ENCODE measurements at places on chromosomes 11 and 22.
A peak's percentile ranks its signal among the peaks of the same experiment; 100 is the strongest.

- no peak for DNase-seq
Measured at GRCh38 chr22:39171623-39172264, 19.3 kb upstream of the CBX7 start.

- no peak for DNase-seq
Measured at GRCh38 chr11:61816736-61817455, at the start of gene FADS1. FADS1 (minus strand) TSS chr11:61817003; CDS start chr11:61816929, 74 bp downstream.

DNA sequence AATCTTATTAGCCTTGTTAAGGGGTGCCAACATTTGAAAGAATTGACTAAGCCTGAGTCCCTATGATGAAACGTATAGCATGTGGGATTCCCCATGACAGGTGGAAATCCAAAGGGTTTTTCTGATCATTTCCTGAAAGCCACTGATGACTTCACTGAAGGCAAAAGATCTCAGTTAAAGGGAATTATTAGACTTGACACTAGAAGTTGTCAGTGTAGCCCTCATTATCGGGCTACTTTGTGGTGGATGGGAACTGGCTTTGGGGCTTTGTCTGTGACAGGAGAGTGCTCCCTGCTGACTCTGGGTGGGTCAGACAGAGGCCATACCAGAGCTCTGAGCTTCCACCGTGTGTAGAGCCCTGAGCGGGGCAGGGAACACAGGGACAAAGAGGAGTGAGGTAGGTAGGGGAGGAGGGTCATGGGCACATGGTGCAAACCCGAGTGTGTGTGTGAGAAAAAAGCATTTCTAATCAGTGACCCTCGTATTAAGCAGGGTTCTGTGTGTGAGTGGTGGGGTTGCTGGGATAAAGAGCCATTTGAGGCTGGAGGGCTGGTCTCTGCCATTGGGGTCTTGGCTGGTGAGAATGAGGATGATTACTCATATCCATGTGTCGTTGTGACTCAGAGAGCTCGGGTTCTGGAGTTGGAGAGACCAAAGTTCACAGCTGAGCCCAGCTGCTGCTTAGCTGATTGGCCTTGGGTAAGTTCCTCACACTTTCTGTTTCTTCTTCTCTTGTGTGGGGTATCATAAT lies 101.1 kb downstream of the GRIK4 start:
- no peak for DNase-seq

- no peak for DNase-seq
Measured at GRCh38 chr11:131907371-131907770, 537.0 kb downstream of the NTM start.

DNA sequence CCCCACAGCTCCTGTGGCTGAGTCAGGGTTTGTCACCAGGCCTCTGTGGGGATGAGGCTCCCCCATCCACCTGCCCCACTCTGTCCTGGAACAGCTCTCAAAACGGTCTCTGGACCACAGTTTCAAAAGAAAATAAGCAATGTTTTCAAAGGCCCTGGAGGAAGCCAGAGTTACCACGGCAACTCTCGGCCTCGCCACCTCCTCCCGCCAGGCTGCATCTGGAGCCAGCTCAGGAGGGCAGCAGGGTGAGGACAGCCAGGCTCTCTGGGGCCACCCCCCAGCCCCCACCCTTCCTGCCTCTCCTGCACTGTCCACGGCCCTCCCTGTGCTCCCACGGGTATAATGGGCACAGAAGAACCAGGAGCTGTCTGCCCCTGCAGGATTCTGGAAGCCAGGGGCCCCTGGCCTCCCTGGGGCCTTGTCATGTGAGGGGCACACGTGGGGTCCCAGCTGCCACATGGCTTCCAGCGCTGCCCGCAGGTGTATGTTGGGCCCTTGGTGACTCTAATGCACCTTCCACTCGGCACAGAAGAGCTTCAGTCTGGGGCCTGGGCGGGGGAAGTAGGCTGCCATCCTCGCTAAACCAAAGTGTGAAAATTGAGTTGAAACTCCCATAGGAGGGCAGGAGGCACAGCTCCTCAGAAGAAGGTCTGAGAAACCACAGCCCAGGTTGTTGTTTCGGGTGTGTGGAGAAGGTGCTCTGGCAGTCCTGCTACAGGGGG lies 10.3 kb downstream of the CD81 start:
- DNase-seq = no peak

DNA sequence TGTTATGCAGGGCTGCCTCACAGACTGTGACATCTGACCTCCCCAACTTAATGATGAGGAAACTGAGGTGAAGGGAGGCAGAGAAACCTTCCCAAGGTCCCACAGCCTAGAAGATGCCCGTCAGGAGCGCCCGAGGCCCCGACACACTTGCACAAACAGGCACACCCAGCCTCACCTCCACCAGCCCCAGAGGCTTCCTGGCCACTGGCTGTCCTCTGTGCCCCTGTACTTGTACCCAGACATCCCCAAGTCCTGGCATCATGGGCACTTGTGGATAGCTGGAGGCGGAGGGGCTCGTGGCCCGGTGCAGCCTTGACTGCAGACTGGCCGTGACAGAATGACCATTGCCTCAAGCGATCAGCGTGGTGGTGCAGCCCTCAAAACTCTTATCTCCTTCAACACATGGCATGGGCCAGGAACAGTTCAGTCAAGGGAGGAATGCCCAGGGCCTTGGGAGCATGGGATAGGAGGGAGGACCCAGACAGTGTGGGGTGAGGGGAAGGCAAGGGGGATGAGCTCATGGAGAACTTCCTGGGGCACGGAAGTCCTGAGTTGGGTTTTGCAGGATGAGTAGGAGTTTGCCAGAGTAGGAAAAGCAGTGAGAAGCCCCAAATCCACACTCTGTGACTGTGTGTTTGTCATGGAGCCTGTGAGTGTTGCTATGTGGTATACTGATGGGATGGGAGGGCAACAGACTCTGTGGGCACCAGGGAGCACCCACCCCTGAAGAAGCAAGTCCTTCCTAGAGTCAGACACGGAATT lies 25.8 kb upstream of the PPARA start:
- DNase-seq = no peak

- DNase-seq = no peak
Measured at GRCh38 chr11:78429209-78429608, 11.6 kb upstream of the GAB2 start.

DNA sequence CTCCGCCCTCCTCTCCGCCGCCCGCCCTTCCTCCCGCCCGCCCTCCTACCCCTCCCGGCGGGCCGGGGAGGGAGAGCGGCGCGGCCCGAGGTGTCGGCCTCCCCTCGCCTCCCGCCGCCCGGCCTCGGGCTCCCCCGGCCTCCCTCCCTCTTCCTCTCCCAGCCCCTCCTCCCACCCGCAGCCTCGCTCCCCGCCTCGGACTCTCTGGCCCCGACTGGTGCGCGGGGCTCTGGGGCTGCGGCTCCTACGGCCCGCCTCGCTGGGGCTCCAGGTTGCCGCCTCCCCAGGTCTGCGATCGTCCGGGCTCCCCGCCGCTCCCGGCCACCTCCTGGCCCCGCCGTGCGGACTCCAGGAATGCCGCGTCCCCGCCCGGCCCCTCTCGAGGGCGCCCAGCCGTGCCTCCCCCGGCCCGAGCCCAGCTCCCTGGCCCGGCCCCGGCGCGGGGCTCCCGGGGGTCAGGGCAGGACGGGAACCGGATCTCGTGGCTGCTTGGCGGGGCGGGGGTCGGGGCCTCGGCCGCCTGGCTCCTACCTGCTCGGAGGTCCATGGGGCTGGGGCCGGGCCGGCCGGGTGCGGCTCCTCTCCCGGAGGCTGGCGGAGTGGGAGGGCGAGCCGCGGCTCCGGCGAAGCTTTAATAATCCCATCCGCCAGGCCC lies at the start of gene CLCF1:
CLCF1 (minus strand) TSS at position 606 of the 655 bp plus-strand sequence; CDS start at position 547, 59 bp downstream.
- DNase-seq = no peak

GRCh38 chr11:8321876-8322275 lies 58.2 kb upstream of the LMO1 start:
- DNase-seq = no peak

DNA sequence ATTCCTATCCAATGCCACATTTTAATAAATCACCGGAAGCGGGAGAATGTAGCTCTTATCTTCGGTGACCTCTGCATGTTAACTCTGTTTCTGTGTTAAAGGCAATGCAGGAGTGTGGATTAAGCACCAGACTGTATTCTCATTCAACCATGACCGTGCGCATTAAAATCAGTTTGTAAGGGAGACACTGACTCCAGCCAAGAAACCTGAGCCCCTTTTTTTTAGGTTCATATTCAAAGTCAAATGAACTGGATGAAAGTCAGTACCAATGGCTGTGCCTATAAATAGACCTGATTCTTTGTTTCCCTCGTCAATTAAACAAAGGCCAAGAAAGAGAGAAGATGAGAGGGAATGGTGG lies 32.2 kb downstream of the C11orf91 start:
- DNase-seq = no peak

DNA sequence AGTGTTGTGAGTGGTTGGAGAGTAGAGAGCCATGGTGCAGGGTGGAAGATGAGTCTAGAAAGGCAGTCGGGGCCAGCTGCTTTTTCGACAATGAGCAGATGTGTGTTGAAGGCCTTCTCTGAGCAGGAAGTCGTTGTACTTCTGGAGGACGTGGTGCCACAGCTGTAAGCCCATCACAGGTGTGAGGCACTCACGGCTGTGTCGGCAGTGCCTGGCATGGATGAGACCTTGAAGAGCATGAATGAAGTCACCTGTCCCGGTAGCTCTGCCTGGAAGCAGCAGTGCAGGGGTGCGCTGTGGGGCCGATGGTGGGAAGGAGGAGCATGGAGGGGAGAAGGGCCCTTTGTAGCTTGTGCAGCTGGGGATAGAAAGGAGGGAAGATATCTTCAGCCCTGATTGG lies 165.2 kb downstream of the PKNOX2 start:
- no peak for DNase-seq

DNA sequence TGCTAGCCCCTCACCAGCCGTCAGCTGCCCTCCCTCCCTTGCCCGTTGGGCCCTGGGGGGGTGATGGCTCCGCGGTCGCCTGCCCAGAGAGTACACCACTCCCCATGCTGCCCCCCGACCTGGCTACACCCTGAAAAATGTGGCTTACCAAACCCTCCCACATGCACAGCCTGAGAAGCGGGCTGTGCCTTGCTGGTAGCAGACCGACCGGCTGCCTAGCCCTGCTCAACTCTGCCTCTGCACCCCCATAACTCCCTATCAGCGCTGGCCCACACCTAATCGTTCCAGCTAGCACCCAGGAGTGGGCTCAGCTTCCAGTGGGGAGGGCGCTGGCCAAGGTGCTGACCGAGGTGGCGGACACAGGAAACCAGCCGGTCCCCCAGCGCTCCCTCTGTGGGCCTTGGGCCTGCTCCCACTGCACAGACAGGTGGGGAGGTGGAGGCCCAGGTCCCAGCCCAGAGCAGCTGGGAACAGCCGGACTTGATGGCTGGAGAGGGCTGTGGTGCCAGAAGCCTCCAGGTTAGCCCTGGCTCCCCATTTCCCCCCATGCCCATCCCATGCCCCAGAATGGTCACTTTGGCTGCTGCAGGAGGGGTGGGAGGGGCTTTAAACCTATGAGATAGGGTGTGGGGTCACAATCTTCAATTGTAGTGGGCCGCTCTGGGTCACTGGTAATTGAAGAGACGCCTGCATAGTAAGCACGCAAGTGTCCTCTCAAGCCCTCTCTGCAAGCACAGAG lies 32.1 kb upstream of the PRODH start:
- DNase-seq = no peak

GRCh38 chr11:33405834-33406602 lies 148.8 kb downstream of the HIPK3 start:
- DNase-seq = no peak

- no peak for DNase-seq
Measured at GRCh38 chr11:36009473-36009872, 65.6 kb downstream of the LDLRAD3 start.

DNA sequence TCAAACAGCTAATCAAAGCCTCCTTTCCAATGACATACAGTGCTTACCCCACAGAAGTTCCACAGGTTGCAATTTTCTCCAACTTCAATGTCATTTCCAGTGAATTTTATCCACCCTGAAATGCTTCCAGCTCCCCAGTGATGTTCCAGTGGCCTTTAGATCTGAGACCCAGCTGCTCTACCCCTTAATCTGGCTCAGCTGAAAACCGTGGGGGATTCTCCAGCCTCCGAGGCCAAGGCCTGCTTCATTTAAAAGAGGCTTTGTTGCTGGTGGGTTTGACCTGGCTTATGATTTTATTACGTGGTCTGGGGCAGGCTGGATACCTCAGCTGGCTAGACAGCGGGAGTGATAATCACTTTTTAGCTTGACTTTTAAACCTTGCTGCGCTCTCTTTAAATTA lies 10.9 kb downstream of the HEPHL1 start:
- no peak for DNase-seq

DNA sequence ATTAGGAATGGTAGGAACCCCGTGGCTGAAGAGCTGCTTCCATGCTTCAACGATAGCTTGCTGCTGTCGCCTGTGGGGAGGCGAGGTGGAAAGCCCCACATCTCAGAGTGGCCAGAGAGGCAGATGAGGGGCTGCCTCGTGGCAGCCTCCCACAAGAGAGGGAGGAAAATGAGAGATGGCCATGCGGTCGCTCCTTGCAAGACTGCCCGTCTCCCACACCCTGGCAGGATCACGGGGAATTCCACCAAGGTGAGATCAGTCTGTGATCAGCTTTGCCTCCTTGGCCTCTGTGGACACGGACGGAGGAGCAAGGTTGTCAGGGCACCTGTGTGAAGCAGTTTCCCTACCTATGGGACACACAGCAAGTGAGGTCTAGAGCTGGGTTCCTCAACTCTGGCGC lies 3.0 kb downstream of the CRYBA4 start:
- no peak for DNase-seq

- no peak for DNase-seq
Measured at GRCh38 chr22:36177160-36177559, 16.6 kb upstream of the APOL3 start.

GRCh38 chr11:84564180-84564866 lies 1062.8 kb downstream of the DLG2 start:
- no peak for DNase-seq

DNA sequence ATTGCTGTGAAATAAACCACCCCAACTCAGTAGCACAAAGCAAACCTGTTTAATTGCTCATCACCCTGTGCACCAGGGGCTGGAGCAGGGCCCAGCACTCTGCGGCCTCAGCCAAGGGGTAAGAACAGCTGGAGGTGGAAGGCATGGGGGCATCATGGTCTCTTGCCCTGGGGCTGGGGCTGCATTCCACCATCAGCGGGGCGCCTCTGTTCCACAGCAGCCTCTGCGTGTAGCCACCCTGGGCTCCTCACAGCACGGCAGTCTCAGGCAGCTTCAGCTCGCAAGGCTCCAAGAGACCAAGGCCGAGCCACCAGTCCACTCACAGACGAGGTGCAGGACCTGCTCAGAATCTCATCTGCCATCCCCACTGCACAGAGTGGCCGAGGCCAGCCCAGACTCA lies 630.7 kb downstream of the TBC1D22A start:
- DNase-seq = no peak

DNA sequence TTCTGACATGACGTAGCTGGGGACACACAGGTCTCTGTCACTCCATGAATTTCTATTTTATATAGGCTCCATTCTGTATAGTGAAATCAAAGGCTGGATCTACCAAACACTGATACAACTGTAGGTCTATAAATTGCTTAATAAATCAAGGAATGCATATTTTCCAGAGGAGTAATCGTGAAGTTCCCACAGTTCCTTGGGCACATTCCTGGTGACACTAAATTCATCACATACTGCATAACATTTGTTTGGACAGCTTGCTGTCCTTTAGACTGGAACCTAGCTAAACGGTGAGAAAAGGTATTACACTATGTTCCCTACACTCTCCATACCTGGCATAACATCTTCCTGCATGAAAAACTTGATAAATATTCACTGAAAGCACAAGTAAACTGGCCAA lies 41.6 kb upstream of the UCP3 start:
- no peak for DNase-seq

GRCh38 chr11:64204464-64204989 lies 2.0 kb upstream of the FERMT3 start:
- DNase-seq = peak; percentile 78

- DNase-seq = no peak
Measured at GRCh38 chr11:69594481-69594880, 46.5 kb upstream of the CCND1 start.
